ENCODE measurements at places on chromosomes 7 and 10.
A peak's percentile ranks its signal among the peaks of the same experiment; 100 is the strongest.

DNA sequence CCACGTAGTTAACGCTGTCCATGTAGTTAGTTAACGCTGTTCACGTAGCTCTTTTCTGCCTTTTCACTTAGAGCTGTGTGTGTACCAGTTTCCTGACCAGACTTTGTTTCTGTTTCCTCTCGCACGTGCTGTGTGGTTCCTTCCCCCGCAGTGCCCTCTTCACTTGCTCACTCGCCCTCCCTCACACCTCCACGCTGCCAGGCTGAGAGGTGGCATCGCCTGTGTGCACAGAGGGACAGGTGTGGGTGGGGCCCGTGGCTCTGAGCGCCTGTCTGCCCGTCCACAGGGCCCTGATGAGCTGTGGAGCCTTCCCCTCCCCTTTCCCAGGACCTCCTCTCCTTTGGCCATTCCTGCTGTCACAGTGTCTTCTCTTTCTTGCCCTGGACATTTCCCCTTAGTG, 30.6 kb downstream of the WDR37 start:
- no peak for DNase-seq

DNA sequence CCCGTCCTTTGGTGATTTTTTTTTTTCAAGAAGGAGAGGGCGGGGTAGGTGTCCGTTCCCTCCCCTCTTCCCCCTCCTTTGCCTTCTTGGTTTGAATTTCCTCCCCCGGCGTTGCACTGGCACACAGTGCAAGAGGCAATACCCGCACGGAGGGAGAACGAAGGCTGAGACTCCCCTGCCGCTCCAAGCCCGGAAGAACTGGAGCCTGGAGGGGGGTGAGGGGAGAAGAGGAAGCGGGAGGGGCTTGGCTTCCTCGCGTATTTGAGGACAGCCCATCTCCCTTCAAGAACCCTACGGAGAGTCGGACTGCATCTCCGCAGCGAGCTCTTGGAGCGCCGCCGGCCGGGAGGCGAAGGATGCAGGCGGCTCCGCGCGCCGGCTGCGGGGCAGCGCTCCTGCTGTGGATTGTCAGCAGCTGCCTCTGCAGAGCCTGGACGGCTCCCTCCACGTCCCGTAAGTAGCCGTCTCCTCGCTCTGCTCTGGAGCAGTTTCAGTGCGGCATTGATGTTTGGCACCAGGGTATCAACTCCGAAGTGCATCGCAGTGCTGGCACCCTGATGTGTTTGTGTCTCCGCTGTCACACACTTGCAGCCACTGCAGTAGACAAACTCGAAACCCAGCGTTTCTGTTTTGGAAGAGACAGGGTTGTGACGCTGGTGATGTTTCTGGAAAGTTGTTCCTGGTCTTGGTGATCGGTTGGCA, at the start of gene CNTNAP2:
CNTNAP2 (plus strand) TSS at position 281 of the 702 bp plus-strand sequence; CDS start at position 357, 76 bp downstream.
- no peak for DNase-seq

- no peak for DNase-seq
Observed at GRCh38 chr10:36349445-36350078, 707.5 kb upstream of the FZD8 start.

DNA sequence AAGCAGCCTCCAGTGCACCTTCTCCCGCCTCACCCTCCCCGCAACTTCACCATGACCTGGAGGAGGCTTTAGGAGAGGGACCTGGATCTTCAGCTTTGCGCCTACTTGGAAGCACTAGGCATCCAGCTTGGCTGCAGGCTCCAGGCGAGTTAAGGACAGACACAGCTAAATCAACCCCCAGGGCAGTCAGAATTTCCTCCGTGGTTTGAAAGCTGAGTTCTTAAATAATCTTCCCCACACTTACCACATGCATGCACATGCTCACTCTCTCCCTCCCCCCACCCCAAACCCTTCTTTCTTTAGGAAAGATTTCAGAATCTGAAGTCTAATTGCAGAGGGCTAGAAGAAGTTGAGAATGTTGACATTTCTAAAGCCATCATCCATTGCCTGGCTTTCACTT, 36.7 kb upstream of the LRRC4 start:
- DNase-seq = no peak

DNA sequence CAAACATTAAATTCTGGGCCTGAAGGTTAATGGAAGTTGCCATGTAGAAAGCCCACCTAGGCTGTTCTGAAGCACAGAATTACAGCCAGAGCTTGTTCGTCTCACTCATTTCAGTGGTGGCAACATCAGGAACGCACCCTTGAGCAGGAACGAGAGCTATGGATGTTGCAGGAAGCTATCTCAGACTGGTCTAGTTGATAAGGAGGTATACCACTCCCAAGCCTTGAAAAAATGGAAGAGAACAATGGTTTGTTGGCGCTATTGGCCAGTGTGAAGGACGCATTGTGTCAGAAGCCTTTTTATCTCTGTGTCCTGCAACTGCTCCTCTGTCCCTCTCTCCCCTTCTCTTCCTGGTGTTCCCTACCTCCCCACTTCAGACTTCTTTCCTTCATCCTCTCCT, 60.9 kb upstream of the RAPGEF5 start:
- no peak for DNase-seq

- DNase-seq = no peak
Observed at GRCh38 chr10:45383682-45384330, 9.8 kb downstream of the ALOX5 start.

DNA sequence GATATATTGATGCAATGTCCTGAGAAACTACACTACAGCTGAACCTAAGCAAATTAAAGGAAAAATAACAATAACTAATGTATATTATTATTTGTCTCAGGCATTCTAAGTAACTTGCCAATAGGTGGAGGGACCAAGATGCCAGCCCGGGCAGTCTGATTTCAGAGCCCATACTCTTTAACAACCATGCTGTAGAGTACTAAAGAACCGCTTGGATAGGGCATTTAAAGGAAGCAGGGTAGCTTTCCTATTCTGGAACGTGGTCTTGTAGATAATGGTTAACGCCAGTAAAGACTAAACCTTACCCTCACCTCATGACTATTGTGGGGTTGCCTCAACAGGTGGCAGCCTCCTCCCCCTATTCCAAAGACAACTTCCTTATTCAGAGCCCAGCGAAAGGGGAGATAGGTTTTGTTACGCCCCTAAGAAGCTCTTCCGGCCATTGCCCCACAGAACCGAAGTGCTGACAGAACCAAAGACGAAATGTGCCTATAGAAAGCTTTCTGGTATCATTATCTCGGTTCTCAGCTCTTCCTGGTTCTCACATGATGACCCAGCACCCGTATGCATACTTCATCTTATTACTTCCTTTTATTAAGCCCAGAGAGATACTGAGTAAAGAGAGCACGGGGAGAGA, 707 bp upstream of the C1GALT1 start:
- peak; percentile 38 for DNase-seq

- DNase-seq = no peak
Observed at GRCh38 chr10:42936580-42936979, 140.3 kb upstream of the RET start.

- DNase-seq = no peak
Observed at GRCh38 chr10:7610651-7611389, 55.9 kb downstream of the ITIH5 start.

- no peak for DNase-seq
Observed at GRCh38 chr10:104509981-104510380, 131.1 kb upstream of the SORCS3 start.

DNA sequence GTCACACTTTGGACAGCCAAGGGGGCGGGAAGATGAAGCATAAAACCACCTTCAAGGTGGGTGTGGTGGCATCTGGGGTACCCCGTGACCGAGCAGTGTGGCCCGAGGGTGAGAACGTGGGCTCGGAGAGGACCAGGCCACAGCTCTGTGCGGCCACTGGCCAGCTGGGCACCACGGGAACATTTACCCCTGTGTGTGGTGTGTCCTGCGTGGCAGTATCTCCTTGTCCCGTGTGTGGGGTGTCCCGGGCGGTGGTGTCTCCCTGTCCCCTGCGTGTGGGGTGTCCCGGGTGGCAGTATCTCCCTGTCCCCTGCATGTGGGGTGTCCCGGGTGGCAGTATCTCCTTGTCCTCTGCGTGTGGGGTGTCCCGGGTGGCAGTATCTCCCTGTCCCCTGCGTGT, 570.3 kb downstream of the DNAJB6 start:
- DNase-seq = no peak

DNA sequence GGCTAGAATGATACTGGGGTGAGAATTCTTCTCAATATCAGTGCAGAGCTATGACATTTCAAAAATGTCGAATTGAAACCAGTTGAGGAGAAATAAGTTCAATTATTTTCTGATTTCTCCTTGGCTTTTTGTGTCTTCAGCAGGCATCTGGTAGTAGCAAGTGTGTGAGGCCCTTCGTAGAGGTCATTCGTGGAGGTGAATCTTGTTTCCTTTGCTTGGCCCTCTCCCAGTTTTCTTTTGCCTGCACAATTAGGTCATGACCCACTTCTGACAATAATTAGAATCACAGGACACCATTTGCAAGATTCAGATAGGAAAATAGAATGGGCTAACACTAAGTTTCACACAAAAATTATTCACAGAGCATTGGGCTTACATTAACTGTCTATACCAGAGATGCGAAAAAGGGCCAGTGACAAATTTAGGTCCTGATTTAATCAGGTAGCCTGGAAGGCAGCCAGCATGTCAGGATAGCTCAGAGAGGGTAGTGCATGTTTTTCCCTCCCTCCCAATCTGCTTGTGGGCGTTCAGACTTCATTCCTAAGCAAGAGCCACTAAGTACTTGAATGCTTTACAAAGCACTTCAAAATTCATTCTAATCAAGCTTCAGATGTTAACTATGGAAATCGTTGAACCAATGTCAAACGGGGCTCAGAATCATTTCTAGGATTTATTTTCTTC, 24.0 kb upstream of the A1CF start:
- no peak for DNase-seq

DNA sequence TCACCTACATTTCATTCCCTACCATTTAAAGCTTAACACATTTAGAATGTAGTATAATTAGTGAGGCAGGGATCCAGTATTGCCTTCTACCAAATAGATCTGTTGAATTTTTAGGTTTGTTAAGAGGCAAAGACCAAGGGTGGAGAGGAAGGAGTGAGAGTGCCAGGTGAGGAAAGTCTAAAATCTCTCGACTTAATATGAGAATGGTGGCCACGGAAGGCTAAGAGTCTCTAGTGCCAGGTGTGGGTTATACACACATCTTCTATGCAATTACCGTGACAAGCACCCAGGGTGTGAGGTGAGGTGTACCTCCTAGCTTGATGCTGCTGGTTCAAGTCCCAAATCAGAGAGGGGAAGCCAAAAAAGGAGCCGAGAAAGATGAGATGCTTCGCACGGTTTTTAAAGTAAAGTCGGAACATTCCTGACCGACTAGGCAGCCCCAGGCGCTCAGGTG, 439 bp downstream of the IQUB start:
- no peak for DNase-seq

DNA sequence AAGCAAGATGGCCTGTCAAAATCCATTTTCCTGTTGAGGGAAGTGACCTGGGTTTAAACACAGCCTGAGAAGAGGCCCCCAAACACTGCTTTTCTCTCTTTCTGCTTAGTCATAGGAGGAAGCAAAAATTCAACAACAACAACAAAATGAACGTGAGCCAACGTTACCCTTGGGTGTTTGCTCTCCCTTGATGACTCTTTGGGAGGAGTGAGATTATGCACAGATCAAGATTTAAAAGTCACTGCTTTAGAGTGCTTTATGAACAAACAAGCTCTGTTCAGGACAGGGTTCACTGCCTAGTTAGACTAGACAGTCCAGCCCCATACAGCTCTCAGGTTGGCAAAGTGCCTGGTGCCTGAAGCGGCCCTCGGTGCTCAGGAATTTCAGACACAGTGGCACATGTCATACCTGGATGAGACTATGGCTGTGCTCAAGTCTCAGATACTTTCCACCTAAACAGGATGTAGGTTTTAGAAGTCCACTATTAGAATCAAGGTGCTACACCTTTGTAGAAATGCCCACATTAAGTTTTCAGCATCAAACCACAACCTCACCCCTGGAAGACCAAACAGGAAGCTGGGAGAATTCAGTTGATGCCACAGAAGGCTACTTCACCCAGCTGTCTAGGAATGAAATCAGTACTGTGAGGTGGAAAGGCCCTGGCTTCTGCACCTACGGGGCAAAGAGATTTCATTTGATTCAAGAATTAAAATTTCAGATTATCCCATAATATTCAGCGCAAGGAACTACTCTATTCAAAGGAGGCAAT, 38.7 kb downstream of the DENND11 start:
- no peak for DNase-seq

DNA sequence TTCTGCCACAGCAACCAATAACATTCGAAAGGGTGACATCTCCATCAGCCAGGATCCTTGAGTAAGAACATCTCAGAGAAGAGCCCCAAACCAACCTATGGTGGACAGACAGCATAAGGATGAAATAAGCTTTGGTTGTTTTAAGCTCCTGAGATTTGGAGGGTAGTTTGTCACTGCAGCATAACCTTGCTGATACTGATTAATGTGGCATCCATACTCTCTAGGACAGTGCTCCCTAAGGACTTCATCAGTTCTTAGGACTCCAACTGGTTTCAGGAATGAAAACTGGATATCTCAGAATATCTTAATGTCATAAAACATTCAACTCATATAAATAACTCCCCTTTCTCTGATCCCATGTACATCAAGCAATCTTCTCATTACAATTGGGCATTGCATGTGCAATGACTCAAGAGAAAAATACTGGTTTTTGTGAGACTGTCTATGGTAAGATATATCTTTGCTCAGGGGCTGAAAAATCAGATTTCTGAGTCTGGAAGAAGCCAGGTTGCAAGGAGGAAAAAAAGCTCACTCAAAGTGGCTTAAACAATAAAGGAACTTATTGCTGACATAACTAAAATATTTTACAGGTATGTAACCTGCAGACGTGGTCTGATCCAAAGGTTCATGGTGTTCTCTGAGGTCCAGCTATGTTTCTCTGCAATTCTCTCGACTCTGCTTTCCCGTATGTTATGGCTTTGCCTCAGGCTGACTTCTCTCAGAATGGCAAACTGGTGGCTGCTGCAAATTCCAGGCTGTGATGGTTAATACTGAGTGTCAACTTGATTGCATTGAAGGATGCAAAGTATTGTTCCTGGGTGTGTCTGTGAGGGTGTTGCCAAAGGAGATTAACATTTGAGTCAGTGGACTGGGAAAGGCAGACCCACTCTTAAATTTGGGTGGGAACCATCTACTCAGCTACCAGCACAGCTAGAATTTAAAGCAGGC, 65.7 kb downstream of the RAB11FIP2 start:
- no peak for DNase-seq

DNA sequence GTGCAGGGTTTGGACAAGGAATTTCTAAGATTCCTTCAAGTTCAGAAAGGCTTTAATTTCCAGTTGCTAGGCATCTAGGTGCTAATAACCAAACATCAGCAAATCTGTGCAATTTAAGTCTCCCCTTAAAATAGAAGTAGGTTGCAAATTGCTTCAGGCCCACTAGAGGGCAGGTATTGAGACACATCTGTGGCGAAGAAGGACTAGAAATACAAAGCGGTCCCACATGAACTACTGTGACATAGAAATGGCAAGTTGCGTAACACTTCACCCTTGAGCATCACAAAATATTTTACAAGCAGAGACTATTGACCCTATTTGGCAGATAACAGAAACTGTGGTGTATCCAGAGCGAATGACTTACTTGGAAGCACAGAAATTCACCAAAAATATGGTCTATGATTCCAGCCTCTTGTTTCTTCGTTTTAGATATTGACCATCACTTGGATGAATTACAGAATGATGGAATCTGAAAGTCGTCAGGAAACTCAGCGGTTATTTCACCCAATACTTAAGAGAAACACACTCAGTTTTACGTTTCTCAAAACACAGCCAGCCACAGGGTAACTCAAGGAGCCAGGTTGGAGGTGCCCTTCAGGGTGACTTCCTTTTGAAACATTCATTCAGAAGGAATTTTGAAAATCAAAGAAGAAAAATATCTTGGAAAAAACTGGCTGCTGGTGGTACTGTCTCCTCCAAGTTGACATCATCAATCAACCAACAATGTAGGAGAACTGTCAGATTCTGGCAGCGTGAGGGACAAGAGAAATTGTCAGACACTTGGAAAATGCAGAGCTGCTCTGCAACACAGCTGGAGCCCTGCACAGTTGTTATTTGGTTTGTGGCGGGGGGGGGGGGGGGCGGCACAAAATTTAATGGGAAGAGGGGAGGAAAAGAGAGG, 256.3 kb upstream of the MINDY3 start:
- DNase-seq = no peak

All from activated CD4-positive, alpha-beta T cell treated with anti-CD3 and anti-CD28 coated beads, Interleukin-2, amount 50 U/mL, for 1 hour (primary cell).